ENCODE measurements at places on chromosomes 1 and 21.
A peak's percentile ranks its signal among the peaks of the same experiment; 100 is the strongest.

DNA sequence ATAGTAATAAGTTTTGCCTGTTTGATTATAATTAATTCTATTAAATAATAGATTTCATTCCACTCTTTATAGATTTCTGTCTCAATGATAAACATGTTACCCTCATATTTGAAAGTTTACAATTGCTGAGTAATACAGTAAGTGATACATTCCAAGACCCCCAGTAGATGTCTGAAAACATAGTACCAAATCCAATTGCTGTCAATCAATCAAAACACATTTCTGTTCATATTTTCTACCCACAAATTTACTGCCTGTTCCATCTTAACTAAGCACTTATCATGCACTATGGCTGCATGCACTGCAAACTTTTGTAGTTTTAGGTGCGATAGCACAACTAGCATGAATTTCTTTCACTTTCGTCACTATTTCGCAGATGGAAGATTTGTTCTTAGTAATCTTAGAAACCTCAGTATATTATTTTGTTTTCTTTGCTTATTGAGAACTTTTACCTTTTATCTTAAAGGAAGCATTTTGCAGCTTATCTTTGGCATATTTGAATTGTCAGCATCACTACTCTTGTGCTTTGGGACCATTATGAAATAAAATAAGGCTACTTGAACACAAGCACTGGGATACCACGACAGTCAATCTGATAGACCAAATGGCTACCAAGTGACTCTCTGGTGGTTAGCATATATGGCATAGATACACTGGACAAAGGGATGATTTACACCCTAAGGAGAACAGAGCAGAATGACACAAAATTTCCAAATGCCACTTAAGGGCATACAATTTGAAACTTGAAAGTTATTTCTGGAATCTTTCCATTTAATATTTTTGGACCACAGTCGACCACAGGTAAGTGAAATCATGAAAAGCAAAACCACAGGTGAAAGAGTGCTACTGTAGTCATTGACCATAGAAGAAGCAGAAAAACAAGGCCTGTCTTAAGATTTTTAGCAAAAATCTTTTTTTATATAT, 67.6 kb downstream of the RGS13 start:
- DNase-seq: no peak

DNA sequence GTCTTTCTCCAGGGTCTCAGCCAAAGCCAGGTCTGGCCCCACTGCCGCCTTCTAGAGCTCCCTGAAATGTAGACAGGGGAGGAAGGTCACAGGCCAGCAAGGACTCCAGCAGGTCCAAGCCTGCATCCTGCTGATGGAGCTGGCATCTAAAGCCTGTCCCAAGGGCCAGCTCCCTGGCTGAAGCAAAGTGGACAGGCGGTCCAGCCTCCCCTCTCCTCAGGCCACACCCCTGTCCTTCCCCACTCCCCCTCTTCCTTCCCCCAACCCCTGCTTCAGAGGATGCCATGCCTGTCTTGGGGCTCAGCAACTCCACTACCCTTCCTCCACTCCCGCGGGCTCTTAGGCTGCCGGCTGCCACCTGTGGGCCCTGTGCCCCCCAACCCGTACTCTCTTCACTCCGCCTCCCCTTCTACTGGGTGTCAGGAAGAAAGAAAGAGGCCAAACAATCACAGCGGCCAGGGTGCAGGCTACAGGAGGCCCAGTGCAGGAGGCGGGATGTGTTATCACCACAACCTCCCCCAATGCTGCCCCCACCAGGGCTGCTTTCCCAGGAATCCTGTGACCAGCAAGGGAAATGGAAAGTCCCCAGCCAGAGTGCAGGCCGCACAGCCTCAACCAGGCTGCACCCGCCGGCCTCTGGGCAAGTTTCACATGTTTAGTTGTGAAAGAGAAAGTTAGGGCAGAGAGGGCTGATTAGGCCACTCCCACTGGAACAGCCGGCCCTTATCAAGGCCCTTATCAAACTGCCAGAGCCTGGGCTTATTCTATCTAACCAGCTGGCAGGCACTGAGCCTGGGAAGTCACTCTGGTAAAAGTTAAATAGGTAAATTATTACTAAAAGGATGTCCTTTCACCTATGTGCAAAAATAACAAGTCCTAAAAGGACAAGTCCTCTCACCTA, 34.1 kb downstream of the ACOT7 start:
- peak; percentile 86 for DNase-seq

GRCh38 chr1:165456114-165456513, 11.2 kb upstream of the RXRG start:
- no peak for DNase-seq

DNA sequence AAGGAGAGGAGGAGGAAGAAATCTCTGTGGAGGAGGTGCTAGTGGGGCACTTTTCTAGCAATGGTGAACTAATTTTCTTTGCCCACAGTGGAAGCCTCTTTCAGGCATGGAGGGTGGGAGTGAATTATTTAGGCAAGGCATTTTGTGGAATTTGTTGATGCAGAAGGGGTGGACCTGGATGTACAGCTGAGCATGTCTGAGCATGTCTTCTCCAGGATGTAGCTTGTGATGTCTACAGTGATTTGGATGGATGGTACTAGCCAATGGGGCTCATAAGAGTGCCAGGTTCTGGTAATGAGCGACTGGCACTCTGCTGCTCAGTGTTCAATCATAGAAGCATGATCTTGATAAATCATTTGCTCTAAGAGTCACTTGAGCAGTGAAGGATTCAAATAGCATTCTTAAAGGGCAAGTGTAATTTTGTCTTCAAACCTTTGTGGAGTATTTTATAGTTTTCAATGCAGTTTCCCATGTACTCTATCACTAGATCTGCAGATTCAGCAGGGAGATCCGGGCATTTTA, 153.9 kb upstream of the LMO4 start:
- no peak for DNase-seq

DNA sequence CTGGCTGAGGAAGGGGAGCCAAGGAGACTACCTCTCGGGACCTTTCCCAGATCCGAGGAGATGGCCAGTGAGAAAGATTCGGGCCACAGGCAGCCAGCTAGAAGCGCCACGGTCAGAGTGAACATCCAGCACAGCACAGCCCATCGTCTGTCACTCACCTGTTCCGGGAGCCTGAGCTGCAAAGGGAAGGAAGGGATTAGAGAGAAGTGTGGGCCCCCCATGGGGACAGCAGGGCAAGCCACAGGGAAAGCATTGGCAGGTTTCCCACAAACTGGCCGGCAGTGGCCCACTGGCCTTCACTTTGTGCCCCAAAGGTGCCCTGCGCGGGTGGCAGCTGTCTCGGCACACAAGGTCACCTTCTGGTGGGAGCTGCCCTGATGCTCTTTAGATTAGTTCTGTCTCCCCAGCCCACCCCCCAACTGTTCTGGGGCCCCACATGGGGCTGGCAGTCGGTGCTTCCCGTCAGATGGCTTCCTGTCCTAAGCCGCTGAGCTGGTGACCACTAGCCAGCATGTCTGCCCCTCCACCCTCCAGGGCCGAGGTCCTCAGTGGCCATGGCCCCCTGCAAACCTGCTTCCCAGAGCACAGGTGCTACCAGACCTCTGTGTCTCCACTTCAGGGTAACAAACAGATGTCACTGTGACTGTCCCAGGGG, 56.7 kb downstream of the LACTBL1 start:
- no peak for DNase-seq

Data from hematopoietic multipotent progenitor cell treated with erythropoietin and hydrocortisone succinate and interleukin-3 and kit ligand, for 15 days (in vitro differentiated cells).